Stimulated activated CD8-positive, alpha-beta memory T cell treated with anti-CD3 and anti-CD28 coated beads, Interleukin-15, amount 100 ng/mL, for 4 hours (primary cell): ENCODE measurements at places on chromosomes 3 and 15.

DNA sequence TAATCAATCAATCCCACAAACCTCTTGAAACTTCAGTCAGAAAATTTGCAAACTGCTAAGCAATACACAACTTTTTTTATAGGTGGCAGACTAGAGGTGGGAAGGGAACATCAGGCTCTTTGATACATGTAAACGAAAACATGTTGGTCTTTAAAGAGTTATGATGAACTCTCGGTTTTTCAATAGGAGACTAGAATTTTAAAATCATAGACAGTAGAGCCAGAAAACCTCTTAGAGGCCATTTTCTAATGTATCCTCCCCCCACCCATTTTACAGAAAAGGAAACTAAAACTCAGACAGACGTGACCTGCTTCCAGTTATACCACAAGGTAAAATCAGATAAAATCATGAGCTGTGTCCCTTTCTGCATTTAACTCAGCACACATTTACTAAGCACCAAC, 179.1 kb upstream of the LPP start:
- no peak for DNase-seq

GRCh38 chr3:89364314-89364713, 256.9 kb downstream of the EPHA3 start:
- no peak for DNase-seq

GRCh38 chr15:25652704-25653103, 210.4 kb downstream of the ATP10A start:
- no peak for DNase-seq

DNA sequence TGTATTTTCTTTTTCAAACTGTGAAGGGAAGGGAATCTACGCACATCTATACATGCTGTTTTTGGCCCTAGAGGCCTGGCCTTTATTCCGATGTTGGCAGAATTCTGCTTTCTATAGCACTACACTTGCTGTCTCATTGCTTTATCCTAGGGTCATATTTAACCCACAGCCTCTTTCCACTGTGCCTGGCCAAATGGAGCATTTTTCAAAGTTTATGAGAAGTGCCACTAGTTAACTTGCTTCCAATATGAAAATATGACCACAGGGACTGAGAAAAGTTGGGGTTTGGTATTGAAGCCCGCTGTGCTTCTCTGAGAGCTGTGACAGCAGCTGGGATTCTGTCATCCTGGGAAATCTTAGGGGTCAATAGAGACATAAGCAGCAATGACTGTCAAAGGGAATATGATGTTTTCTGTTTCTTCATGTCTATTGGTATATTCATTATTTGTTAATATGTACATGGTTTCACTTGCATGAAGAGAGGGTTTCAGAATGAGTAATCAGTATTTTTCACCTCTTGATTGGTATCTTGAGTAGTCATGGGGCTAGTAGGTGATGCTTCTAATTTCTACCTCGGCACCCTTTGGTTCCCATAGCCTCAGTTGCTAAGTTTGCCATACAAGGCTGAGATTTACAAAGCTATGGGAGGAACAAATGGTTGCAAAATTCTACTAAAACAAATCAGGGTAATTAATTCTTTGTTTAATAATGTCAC, 275.8 kb upstream of the RBMS3 start:
- DNase-seq = no peak

GRCh38 chr3:15959434-15959811, 161.6 kb upstream of the ANKRD28 start:
- no peak for DNase-seq

GRCh38 chr3:16355828-16356227, 90.8 kb downstream of the OXNAD1 start:
- DNase-seq = no peak

DNA sequence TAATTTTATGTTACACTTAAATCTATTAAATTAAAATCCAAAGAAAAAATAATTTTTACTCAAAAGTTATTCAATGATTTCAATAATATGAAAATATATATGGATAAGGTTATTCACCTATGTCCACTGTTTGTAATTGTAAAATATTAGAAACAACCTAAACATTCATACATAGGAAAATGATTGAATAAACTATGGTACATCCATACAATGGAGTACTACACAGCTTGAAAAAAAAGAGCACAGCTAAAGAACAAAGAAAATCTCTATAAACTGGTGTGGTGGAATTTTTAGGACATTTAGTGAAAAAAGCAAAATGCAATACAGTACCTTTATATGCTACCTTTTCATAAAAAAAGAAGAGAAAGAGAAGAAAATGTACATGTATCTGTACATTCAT, 52.8 kb downstream of the SHOX2 start:
- DNase-seq = no peak

DNA sequence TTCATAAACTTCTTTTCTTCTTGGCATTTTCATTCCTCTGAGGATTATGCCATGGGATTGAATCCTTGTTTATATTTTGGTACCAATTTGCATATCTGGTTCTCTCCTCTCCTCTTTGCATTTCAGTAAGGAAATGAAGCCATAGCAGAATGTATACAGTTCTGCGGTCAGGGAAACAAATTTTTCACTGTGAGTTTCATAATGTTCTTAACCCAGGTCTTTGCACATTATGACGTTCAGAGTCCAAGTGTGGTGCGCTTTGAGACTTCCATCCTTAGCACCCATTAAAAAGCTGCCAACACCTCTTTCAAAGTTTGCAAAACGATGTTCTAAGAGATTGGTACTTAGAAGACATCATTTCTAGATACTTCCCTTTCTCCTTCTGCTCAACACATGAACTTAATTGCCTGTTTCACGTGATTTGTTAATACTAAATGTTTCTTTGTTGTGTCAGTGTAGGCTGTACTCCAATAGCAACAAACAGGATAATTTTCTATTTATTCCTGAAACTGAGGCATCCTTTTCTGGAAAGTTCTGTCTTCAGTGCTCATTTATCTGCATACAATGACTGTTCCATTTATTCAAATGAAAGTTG, 953.1 kb upstream of the NR2F2 start:
- DNase-seq = no peak

DNA sequence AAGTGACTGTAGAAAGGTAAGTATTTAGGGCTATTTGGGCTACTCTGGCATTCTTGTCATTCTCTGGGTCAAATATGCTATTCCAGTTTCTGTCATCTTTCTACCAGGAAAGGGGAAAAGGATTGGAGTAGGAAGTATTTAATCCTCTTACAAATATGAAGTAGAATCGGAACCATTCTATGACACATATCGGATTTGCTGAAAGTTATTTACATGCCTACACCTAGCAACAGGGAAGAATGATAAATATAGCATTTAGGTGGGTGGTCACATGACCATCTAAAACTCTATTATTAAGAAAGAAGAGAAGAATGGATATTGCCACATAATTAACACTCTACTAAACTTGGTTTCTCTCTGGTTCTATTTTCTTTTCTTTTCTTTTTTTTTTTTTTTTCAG, 1353.1 kb downstream of the ZPLD1 start:
- no peak for DNase-seq

DNA sequence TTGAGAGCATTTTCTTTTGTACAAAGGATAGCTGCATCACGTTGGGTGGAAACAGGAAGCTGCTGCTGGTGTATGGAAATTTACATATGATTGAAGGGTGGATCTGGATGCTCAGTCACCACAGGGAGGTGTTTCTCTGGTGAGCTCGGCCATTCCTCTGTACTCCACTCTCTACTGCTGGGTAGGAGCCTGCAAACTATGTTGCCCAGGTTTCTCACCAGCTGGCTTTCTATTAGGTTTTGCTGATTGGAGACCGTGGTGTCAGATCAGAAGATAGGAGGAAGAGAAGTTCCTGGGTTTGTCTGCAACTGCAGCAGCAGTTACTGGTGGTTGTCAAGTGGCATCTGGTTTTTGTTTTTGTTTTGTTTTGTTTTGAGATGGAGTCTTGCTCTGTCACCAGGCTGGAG, 61.7 kb downstream of the TAMM41 start:
- DNase-seq = no peak
